ENCODE measurements at places on chromosomes 13 and 19.

DNA sequence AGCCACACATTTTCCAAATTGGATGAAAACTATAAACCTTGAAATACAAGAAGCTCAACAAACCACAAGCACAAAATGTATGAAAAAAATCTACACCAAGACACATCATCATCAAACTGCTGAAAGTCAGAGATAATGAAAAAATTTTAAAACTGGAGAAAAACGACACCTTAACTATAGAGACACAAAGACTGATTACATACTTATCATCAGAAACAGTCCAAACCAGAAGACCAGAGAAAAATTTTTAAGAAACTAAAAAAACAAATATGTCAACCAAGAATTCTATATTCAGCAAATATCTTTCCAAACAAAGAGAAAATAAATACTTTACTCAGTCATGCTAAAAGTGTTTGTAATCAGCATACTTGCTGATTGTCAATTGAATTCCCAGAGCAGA, 8.5 kb upstream of the ZNF823 start:
- no peak for DNase-seq

GRCh38 chr13:49042476-49042875, 66.8 kb downstream of the FNDC3A start:
- no peak for DNase-seq

DNA sequence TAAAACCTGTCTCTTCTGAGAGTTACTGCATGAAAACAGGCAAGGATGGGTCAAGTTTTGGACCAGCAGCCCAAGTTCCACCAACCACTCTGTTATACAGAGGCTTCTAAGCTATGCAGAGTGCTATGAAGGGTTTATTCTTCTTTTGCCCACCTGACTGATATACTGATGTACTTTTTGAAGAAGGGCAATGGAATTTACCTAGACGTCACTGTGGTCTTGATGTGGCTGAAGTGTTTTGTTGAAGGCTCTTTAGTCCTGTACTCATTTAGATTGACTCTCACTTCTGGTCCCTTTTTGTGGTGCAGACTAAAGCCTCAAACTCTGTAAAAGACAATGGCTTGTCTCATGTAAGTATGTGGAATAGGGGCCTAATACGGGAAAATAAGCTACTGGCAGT, 92.0 kb downstream of the DGKH start:
- no peak for DNase-seq

DNA sequence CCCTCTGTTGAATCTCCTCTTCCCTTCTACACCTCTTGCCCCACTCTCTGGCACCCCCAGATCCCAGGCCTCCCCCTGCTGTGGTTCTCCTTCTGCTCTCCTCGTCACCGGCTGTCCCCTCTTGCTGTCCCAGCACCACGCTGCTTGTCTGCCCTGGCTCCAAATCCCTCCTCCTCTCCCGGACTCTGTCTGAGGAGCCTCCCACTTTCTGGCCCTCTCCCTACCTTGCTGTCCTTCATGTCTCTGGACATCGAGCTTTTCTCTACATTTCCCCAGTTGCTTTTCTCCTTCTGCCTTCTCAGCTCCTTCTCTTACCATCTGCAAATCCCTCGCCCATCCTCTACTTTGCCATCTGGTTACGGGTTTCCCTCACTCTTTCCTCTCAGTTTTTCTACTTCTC, 1.2 kb downstream of the ZNF347 start:
- DNase-seq = no peak

GRCh38 chr13:33842207-33842606, 24.3 kb downstream of the RFC3 start:
- no peak for DNase-seq

DNA sequence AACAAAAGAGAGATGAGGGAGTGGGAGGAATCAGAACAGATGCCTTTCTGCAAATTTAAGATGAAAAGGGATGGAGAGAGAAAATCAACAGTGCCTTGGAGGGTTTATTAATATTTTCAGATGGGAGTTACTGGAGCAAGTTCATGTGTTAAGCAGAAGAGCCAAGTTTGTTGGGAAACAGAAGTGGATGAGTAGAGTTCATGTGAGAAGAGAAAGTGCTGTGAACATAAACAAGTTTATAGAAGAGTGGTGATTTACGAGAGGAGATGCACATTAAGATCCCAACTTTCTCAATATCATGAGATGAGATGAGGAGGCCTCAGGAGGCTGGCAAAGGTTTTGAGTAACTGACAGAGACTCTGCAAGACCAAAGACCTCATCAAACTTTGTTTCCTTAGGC, 274.1 kb upstream of the HTR2A start:
- DNase-seq = no peak

GRCh38 chr19:40305403-40305802, 20.3 kb upstream of the AKT2 start:
- DNase-seq = peak; percentile 48

DNA sequence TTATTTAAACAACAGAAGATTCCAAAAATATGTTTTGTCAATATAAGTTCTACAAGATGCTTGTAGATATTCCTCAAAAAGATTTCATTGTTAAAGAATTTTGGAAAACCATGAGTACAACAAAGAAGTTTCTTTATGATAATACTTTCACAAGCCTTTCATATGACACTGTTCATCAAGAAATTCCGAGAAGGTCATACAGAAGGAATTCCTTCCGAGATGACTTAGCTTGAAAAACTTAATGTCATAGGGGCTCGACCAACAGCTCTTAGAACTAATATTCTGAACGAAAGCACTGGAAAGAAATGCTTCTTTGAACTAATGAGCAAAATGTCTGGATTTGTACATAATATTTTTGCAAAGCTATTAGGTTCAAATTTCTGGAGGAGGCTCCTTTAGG, 403.4 kb downstream of the KLF5 start:
- DNase-seq = no peak

GRCh38 chr19:1064661-1065605, 2.0 kb upstream of the ARHGAP45 start:
- no peak for DNase-seq

DNA sequence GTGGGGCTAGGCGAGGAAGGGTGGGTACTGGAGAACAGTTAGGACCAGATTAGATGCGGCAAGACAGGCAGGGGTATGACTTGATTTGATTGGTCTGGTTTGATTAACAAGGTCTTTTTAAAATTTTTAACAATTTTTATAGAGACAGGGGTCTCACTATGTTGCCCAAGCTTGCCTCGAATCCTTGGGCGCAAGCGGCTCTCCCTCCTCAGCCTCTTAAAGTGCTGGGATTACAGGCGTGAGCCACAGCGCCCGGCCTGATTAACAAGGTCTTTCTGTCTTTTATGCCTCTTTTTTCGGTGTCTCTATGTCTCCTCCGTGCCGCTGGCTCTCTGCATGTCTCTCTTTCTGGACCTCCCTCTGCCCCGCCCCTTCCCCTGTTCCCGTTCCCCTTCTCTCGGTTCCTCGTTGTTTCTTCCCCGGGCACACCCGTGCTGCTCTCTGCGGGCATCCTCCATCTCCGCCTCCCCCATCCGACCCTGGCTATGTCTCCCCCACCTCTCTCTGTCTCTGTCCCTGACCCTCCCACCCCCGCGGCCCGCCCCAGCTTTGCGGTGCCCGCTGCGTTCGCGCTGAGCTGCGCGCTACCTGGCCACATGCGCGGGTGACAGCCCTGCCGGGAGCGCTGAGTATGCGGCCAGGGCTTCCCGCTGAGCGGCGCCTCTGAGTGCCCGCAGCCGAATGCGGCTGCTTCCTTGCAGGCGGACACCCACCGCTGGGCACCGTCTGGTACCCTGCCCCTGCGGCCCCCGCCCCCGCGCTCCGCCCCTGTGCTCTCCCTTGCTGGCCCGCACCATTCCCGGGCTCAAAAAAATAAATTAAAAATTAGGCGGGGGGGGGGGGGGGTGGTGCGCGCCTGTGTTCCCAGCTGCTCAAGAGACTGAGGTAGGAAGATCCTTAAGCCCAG, 8.1 kb upstream of the SDHAF1 start:
- DNase-seq = no peak

DNA sequence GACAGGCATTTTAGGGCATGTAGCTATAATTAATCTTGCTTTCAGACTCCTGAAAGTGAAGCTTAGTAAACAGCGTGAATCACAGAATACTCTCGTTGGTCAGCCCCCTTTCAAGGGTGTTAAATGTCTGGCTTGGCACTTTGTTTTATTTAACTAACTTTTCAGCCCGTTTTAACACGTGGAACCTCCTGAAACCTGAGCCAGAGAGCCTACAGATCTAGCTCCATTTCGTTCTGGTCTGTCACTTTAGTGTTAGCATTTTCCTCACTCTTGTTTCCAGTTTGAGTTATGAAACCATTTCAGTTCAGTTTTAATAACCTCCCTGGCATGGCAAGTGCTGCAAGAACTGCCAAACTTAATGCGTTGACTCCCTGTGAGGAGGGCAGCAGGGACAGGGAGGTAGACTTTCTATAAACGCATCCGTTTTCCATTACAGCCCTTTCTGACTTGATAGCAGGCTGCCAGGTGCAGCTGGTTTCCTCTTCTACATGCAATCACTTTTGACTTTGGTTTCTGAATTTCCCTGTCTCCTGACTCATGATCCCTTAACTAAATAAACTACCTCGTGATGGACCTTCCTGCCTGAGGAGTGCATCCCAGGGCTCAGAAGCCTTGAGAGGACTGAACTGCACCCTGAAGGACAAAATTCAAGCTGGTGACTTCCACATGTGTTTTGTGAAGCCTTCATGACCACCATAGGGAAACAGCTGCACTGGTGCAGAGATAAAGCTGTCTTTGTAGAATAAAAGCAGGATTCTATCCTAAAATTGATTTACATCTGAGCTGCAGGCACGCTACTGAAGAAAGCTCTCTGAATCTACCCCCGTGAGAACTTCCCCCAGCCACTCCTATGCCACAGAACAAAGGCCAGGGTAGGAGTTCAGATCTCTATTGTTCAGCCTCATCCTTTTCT, 192.6 kb downstream of the DLEU7 start:
- DNase-seq = no peak

GRCh38 chr19:2806736-2807378, 12.8 kb upstream of the ZNF554 start:
- no peak for DNase-seq

DNA sequence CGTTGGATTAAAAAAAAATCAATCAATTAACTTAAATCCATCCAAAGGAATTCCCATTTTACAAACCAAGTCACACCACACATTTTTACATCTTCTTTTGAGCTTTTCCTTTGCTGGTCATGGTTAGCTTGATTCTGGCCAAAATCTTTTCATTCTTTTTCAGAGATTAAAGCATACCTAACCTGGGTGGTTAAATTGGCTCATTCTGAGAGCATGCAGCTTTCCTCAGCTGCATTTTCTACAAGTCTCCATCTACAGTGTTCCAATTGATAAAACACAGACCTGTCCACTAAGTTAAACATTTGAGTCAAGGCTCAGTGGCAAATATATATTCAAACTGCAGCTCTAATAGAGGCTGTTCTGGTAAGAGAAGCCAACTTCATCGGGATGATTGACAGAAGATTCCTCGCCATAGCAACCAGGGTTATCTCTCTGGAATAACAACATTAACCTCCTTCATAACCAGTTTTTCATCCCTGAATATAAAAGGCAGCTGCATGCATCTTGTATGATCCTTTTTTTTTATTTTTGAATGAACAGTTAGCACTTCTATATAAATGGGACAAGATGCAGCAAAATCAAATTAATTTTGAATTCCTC, 106.2 kb downstream of the DNAJC15 start:
- no peak for DNase-seq

- DNase-seq = no peak
Measured at GRCh38 chr13:66586489-66586888, 643.6 kb downstream of the PCDH9 start.

GRCh38 chr19:53518716-53519115, 19.2 kb upstream of the ZNF331 start:
- DNase-seq = no peak

- peak; percentile 27 for DNase-seq
Measured at GRCh38 chr19:8363803-8364771, at the start of gene ANGPTL4. Gene ANGPTL4, plus strand, starts transcription at chr19:8364155. Its CDS starts 167 bp downstream, at chr19:8364322.

DNA sequence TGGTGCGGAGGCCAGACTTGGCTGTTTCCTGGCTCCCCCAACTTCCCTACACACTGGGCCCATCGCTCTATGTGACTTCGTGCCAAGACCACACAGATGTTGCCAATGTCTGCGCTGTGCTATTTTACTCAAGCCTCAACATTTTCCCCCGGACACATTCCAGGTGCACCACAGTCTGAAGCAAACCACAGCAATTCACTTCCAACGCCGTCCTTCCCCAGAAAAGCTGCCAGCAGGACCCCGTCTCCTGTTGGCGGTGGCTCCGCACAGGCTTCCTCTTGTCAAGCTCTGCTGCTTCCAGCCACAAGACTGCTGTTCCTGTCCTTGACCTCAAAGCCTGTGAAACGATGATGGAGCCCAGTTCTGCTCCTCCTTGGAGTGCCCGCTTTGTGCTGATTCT, 100.7 kb downstream of the CRYL1 start:
- DNase-seq = no peak

DNA sequence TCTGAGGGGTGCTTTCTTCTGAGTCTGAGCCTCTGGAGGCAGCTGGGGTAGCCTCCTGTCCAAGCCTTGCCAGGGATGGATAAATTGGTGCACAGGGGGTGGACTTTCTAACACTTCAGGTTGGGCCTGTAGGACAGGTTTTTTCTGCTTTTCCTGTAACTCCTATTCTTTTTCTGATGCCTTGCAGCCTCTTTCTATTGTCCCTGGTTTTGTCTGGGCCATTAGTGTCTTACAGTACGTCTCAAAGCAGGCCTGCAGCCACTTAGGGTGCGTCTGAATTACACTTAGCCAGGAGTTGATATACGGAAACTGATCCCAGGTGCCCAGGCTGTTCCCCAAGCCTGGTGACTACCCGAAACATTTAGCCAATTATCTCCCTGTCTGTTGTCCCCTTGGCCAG, 213.3 kb upstream of the HTR2A start:
- no peak for DNase-seq

GRCh38 chr19:46713781-46714443, 3.0 kb downstream of the PRKD2 start:
- peak; percentile 52 for DNase-seq

- no peak for DNase-seq
Measured at GRCh38 chr13:46385946-46386345, 1.1 kb downstream of the RUBCNL start.

- DNase-seq = no peak
Measured at GRCh38 chr19:6761053-6761676, 6.1 kb downstream of the SH2D3A start.

GRCh38 chr13:73411067-73411809, 352.4 kb downstream of the KLF5 start:
- no peak for DNase-seq

DNA sequence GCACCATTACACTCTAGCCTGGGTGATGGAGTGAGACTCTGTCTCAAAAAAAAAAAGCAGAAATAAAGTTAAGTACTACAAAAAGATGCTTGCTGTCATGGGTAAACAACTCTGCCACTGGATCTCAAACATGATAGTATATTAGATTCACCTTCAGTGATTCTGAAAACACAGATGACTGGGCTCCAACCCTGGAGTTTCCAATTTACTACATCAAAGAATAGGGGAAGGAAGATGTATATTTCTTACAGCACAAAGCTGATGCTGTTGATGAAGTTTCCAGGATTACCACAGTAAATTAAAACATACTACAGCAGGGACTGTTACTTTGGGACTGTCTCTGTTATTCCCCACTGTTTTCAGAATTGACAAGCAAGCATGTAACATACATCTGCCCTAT, 5.2 kb downstream of the ZNF561 start:
- DNase-seq = no peak

- no peak for DNase-seq
Measured at GRCh38 chr19:3804429-3804828, 18.2 kb upstream of the MATK start.

- DNase-seq = peak; percentile 15
Measured at GRCh38 chr19:11203194-11204075, 6.1 kb upstream of the KANK2 start.
